CD4-positive, alpha-beta T cell treated with Interleukin-2 at 100 ng/mL for 4 hours (primary cell): ENCODE measurements at places on chromosomes 12 and 14.

GRCh38 chr14:96052541-96053247 is 13.5 kb downstream of the C14orf132 start:
- DNase-seq = no peak

DNA sequence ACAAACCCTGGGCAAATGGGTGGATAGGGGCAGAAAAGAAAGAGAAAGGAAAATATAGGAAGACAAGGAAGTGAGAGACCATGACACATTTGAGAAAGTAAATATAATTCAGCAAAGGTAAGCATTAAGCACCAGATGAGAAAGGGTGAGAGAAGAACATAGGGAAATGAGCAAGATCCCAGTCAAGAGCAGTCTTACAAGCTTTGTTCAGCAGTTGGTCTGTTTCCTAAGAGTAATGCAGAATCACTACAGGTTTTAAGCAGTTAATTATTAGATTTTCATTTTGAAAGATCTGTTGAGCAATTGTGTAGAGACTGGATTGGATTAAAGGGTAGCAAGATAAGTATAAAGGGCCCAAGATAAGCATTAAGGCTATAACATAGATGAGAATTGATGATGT is 146.3 kb downstream of the PLCZ1 start:
- no peak for DNase-seq

DNA sequence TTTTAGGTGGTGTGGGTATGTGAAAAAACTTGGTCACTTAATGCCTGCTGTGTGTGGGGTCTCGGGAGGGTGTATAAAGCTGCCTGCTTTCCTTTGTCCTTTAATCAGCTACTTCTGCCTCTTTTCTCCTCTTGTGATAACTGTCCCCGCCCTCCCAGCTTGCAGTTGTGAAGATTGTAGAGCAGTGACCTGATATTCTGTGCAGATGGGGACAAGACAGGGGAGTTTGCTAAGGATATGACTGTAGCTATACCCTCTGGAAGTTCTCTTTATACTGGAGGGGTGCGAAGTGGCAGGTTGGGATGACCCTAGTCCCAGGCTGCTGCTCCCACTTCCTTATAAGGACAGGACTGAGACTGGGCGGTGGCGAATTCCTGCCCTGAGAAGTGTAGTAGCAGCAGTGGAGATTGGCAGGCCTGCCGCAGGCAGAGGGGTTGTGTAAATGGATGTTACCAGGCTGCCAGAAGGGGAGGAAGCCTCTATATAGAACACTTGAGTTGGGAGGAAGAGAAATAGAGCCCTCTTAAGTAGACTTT is 835 bp downstream of the MYL6 start:
- peak; percentile 30 for DNase-seq

DNA sequence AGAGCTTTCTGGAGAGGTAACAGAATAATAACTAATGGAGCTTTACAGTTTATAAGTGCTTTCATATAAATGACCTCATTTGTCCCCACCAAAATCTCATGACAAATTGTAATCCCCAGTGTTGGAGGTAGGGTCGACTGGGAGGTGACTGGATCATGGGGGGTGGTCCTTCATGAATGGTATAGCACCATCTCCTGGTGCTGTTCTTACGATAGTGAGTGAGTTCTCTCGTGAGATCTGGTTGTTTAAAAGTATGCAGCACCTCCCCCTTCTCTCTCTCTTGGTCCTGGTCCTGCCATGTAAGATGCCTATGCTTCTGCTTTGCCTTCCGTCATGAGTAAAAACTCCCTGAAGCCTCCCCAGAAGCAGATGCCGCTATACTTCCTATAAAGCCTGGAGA is 423.3 kb upstream of the GARIN6 start:
- DNase-seq = no peak

DNA sequence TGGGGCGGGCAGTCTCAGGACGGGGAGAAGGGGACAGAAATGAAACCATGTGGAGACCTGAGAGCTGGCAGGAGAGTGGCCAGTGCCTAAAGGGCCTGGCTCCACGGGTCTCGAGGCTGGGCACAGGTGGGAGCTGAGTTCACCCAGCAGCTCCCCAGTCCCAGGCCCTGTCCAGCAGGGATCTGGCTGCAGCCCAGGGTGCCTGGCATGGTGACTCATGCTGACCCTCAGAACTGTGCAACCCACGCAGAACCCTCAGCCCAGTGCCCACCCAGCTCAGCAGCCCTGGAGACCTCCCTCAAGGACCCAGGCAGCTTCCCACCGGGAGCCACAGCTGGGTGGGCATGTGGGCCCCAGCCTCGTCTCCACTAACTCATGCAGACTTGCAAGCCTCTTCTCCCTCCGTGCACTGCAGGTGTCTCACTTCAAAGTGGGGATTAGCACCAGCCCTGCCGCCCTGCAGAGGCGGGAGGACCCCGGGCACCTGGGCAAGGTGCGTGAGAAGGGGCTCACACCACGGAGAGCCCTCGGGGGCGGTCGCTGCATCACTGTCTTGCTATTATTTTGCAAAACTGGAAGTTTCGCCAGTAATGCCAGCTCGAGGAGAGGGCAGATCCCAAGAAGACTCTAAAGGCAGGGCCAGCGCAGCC is 46.3 kb downstream of the CCNK start:
- no peak for DNase-seq

DNA sequence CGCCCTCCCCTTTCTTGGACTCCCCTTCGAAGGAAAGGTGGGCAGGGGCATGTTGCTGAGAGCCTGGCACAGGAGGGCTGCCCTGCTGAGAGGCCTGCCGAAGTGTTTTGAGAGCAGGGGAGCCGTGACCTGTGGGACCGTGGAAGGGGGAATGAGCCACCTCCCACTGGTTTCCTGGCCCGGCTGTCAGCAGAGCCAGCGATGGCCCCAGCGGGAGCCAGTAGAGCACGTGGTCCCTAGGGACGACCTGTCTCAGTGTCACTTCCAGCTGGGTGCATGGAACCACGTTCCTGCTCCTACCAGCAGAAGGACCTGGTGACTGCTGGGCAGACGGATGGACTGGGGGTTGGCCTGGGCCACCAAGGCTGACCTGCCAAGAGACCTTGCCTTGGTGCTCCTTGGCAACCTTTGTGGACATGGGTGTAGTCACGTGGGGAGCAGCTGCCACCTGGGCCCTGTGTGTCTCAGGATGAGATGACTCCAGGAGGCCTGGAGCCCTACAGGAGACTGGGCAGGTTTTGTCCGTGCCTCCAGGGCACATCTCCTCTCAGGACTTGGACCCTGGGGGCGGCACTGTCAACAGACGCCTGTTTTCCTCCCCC is 34.6 kb downstream of the BEGAIN start:
- no peak for DNase-seq

DNA sequence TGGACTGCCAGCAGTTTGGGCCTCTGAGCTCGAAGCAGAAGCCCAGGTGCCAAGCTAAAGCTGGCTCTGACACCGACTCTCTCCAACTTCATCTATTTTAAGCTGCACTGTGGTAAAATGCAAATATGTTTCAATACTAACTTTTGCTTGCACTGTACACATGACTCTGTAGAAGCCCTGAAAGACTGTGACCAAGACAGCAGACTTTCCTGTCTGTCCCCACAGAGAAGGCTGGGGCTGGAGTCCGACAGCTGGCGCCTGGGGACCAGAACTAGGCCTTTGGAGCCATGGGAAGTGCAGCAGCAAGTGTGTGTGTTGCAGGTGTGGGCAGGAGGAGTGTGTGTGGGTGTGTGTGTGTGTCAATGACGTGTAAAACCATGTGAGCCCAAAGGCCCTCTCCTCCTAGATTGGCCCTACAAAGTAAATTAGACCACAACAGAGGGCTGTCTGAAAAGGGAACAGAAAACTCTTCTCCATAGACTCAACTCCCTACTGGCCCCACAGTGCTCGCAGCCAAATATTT is 16.4 kb upstream of the RAB35 start:
- DNase-seq = no peak

GRCh38 chr12:15152868-15153267 is 68.3 kb downstream of the RERG start:
- DNase-seq = no peak

DNA sequence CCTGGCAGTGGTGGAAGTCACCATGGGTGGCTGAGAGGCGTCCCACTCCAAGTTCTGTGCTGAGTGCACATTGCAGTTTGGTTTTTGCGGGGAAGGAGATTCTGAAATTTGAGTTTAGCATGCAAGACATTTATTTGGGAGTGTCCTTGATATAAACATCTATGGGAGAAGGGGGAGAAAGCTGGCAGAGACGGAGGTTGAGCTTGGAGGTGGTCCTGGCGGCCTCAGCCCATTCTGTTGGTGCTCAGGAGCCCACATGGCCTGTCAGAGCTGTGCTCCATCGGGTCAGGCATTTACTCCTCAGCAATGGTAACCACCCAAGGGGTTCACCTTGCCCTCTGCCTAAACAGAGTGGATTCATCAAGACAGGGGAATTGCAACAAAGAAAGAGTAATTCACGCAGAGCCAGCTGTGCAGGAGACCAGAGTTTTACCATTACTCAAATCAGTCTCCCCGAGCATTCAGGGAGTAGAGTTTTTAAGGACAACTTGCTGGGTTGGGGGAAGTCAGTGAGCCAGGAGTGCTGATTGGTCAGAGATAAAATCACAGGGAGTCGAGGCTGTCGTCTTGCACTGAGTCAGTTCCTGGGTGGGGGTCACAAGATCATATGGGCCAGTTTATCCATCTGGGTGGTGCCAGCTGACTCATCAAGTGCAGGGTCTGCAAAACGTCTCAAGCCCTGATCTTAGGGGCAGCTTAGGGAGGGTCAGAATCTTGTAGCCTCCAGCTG is 323.3 kb upstream of the TMEM132C start:
- no peak for DNase-seq

DNA sequence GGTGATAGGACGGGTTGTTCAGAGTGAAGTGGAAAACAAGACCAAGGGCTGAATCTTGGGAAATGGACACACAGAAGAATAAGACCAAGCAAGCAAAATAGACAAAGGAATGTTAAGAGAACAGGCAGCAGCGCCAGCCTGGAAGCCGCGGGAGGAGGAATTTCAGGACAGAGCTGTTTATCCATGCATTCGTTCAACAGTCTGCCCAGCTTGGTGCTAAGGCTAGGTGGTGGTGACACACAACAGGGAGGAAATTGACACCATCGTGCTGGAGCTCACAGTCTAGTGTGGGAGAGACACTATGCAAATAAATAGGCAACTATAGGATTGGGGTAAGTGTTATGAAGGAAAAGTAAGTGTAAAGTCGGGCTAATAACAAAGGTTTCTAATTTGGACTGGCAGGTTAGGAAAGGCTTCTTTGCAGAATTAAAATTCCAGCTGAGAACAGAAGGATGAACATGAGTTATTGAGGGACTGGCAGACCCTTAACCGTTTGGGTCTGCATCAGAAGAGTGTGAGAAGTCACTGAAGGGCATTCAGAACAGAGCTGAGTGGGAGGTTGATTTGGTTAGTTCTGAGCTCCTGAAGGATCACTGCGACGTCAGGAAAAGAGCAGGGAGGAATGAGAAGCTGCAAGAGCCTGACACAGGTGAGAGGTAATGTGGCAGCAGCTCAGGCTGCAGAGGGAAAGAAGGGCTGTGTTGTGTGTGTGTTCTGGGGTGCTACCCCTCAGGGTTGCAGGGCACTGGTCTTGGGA is 242.6 kb upstream of the FKBP4 start:
- DNase-seq = no peak

- DNase-seq = no peak
Measured at GRCh38 chr12:49881415-49882247, 22.1 kb downstream of the FAIM2 start.
